ENCODE measurements at places on chromosomes 16 and 17.

GRCh38 chr16:88654363-88655052 is 3.7 kb upstream of the CYBA start:
- no peak for DNase-seq

DNA sequence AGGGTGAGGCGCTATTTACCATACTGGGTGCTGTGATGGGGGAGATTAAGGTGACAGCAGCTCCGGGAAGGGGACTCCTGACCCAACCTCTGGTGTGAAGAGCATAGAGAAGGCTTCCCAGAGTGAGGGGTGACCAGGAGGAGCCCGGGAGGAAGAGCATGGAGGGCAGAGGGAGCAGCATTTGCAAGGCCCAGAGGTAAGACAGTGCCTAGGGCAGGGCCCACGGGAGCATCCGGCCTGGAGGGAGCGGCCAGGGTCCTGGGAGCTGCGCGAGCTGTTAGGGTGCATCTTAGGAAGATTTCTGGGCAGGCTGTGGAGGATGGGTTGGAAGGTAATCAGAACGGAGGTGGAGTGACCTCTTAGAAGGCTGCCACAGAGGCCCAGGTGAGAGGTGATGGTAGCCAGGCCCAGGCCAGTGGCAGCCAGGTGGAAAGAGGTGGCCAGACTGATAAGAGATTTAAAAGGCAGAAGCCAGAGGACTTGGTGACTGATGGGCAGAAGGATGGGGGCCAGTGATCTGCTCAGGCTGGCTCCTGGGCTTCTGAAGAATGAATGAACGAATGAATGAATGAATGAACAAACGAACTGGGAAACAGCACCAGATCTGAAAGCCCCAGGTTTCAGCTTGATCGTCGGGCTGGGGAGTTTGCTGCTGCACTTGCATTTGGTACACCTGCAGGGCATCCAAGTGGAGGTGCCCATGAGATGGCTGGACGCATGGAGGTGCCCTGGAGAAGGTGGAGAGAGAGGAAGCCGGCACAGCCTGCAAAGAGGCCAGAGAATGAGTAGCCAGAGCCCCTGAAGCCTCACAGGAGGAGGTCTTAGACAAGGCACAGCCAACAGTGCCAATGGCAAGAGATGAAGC is 13.0 kb upstream of the TMEM92 start:
- DNase-seq, result no peak

- no peak for DNase-seq
Observed at GRCh38 chr16:66832190-66832589, 1.4 kb upstream of the NAE1 start.

GRCh38 chr16:77790009-77790372 is 1.6 kb downstream of the VAT1L start:
- DNase-seq, result no peak

GRCh38 chr16:66549284-66550131 is at the start of gene TK2:
TK2 (minus strand) TSS chr16:66550122; CDS start chr16:66550061, 61 bp downstream.
- no peak for DNase-seq

DNA sequence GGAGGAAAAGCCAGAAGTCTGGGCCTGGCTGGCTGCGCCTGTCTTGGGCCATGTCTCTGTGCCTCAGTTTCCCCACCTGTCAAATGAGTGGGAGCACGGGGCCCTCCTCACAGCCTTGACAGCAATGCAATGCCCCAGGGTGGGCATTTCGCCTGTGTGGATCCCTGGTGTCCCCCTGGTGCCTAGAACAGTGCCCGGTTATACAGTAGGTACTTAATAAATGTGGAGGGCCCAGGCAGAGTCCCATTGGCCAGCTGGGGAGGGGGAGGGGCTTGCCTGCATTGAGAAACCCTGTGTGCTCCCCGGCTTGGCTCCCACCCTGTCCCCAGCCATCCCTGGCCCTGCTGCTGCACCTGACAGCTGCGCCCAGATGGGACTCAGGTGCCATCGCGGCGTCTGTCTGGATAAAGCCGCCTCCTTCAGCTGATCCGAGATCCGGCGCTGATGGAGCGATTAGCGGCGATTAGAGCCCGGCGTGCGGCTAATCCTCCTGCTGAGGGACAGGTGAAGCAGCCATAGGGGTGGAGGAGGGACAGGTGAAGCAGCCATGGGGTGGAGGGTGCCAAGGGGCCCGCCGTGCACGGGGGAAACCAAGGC is 12.4 kb downstream of the ZFPM1 start:
- DNase-seq, result no peak

DNA sequence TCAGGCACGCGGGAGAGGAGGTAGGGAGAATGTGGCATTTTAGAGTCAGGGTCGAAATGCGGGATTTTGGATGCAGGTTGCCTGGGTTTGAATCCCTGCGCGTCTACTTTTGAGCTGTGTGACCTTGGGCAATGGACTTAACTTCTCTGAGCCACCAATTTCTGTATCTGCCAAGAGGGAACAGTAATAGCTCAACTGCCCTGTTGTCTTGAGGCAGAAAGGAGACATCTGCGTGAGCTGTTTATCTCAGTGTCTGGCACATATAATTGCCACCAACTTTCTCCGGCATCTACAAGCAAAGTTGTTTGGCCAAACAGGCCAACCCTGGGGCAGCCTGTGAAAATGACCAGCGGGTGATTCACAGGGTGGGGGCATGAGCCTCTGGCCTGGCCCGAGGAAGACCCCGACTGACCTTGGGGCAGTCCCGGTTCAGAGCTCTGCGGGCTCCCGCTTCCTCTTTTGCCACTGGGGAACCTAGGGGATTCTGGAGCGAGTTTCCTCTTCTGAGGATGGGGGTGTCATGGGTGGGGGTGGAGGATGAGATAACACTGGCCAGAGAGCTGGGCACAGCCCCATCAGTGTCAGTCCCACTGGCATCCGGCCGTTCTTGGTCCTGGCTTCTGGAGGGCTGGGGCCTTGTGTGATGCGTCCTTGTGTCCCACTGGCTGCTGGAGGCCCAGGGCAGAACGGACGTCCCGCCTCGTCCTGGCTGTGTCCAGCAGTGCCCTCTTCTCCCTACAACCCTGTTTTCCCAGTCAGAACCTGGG is 1.3 kb downstream of the SNN start:
- DNase-seq, result no peak

All from BJ (cell line).